ENCODE measurements at places on chromosomes 4 and X.
A peak's percentile ranks its signal among the peaks of the same experiment; 100 is the strongest.

GRCh38 chrX:46637938-46638337 lies 64.4 kb downstream of the CHST7 start:
- peak; percentile 61 for DNase-seq

DNA sequence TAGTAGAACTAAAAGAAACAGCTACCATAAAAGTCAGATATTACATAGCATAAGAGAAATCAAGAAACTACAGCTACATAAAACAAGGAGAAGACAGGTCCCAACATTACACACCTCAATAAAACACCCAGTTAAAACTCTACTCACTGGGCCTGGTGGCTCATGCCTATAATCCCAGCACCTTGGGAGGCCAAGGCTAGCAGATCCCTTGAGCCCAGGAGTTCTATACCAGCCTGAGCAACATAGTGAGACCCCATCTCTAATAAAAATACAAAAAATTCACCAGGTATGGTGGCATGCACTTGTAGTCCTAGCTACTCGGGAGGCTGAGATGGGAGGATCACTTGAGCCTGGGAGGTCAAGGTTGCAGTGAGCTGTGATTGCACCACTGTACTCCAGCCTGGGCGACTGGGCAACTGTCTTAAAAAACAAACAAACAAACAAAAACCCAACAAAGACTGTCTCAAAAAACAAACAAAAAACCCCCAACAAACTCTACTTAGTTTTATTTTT lies 15.2 kb upstream of the TXLNG start:
- no peak for DNase-seq

GRCh38 chrX:19566359-19567222 lies 51.3 kb upstream of the MAP3K15 start:
- no peak for DNase-seq

DNA sequence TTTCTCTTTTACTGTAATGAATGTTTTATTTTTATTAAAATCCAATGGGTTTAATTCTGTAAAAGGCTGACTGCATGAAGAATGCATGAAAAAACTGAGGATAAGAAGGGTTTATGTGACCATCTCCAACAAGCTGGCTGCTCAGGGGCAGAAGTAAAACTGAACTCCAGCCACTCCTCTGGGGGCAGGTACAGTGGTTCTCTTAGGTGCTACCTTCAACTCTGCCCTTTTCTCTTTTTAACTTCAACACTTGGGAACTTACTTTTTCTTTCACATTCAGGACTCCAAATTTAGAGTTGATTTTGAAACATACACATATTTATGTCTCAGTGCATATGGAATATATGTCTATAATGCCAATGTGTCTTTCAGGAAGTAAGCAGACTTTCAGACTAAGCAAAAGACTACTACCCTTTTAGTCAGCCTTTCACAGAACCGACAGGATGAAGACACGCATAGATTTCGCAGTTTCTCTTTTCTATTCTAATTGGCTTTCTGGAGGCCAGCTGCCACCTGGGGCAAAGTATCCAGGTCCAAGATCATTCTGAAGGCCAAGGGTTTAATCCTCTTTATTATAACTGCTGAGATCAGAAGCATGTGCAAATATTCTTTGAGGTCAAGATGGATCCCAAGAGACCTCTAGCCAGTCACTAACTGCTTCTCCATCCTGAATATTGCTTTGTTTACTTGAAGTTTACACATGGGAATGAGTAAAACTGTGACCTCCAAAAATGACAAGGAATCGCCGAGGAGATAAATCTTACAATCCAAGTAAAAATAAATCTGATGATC lies 30.7 kb downstream of the HS3ST1 start:
- no peak for DNase-seq

DNA sequence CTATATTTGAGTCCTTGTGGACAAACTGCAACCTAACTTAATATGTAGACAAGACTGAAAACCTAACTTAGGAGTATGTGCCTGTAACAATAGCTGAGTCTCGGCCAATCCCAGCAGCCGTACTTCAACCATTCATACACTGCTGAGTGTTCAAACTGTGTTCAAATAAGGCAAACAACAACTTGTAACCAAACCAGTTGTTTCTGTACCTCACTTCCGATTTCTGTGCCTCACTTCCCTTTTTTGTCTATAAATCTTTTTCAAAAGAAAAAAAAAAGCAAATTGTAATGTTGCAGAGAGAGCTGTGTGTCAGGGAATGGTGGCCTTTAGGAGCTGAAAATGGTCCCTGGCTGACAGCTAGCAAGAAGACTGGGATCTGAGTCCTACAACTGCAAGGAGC lies 46.0 kb downstream of the GEMIN8 start:
- DNase-seq, result no peak

DNA sequence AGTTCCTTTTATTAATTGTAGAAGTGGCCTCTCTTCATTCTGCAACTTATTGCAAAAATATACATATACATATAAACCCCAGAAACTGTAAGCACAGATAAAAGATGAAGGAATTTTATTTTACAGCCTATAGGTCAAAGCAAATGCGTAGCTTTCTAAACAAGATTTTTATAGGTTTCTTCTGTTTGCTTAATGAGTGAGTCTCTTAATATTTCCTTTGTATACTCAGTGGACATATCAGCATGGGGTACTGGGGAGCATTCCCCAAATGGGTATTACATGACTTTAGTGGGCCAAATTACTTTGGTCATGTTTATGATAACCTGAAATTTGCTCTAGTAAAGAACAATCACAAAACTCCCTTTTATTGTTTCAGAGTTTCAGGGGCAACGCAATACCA lies 1698.6 kb upstream of the IGFBP7 start:
- DNase-seq, result no peak

DNA sequence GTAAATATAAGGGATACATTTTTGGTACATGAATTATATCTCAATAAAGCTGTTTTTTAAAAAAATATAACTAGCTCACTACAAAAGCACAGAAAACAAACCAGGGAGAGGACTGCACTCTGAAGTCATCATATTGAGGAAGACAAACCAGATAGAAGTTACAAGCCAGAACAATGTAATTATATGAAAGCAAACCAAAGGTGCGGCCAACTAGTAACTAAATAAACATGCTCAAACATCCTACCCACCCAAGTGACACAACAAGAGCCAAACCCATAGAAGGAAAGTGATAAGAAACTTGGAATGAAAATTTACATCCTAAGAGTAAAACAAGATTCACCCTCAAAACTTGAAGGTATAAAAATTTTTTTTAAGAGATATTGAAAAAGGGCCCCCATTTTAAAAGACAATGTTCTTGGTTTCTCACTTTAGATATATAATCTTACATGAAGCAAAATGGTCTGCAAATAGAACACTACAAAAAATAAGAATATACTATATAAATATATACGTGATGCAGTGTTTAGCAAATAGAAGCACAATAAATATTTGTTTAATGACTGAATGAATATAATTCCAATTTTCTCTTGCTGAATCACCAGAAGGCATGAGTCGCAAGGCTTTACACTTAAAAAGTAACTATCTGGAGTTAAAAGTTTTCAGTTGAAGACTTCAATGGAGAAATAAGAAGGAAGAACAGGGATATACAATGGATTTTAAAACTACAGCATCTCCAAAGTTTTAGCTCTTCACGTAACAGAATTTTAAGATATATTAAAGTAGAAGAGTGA lies 4.0 kb upstream of the SH3D19 start:
- peak; percentile 6 for DNase-seq

GRCh38 chrX:103414561-103414960 lies 38.2 kb downstream of the BEX3 start:
- DNase-seq, result no peak

- DNase-seq, result no peak
Observed at GRCh38 chr4:41334182-41334581, 77.5 kb downstream of the UCHL1 start.

DNA sequence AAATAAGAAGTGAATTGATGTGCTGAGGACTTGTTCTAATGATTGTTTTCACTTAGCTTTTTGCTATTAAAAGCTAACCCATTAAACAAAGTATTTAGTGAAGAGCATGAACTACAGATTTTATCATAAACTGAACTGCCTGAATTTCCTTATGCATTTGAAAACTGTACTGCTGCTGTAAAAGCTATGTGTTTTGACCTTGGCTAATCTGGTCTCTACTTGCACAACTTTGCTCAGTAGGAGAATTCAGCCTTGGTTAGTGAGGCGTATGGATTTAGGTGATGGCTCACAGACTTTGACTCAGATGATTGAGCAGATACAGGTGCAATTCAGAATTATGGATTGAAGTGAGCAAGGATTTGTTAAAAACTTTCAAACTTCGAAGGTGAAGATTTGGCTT lies 38.7 kb upstream of the FAT1 start:
- DNase-seq, result no peak

- DNase-seq, result peak; percentile 48
Observed at GRCh38 chr4:15753081-15753480, 25.0 kb upstream of the CD38 start.

- DNase-seq, result no peak
Observed at GRCh38 chr4:102453827-102454226, 47.3 kb upstream of the NFKB1 start.

DNA sequence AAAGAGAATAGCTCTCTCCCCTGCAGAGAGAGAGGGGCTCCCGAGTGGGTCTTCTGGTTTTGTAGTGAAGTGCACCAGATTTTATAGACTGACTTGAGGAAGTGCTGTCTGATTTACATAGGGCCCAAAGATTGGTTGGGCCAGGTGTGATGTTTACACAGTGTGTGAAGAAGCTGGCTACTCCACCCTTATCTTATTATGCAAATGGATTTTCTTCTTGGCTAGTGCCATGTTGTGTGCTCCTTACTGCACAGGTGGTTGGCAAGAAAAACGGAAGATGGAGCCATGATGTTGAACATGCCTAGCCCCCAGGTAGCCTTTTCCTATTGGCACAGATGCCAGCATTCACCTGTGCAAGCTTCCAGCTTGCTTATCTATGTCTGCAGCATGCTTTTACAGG lies 112.4 kb upstream of the ARHGAP24 start:
- no peak for DNase-seq

- DNase-seq, result peak; percentile 35
Observed at GRCh38 chrX:115561605-115562479, 868 bp downstream of the PLS3 start.

- DNase-seq, result no peak
Observed at GRCh38 chr4:6383009-6383404, 89.4 kb downstream of the PPP2R2C start.

- DNase-seq, result peak; percentile 65
Observed at GRCh38 chrX:110180176-110180927, 137.5 kb downstream of the AMMECR1 start.

GRCh38 chr4:87077914-87078585 lies 142.4 kb downstream of the KLHL8 start:
- no peak for DNase-seq

DNA sequence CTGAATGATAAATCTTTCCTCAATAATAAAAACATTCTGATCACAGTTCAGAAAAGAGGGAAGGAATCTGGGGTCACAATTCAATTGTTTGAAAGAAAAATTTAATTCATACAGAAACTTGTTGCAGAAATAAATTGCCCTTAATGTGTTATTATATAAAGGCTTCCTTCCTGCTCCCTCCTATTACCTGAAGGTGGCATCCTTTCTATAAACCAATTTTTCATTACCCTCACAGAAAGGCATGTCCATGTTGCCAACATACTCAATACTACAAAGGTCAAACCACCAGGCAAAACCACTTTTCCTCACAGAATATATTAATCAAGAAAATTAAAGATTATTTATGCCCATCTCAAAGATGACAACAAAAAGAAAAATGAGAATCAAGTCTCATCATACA lies 194.3 kb upstream of the CT83 start:
- no peak for DNase-seq

DNA sequence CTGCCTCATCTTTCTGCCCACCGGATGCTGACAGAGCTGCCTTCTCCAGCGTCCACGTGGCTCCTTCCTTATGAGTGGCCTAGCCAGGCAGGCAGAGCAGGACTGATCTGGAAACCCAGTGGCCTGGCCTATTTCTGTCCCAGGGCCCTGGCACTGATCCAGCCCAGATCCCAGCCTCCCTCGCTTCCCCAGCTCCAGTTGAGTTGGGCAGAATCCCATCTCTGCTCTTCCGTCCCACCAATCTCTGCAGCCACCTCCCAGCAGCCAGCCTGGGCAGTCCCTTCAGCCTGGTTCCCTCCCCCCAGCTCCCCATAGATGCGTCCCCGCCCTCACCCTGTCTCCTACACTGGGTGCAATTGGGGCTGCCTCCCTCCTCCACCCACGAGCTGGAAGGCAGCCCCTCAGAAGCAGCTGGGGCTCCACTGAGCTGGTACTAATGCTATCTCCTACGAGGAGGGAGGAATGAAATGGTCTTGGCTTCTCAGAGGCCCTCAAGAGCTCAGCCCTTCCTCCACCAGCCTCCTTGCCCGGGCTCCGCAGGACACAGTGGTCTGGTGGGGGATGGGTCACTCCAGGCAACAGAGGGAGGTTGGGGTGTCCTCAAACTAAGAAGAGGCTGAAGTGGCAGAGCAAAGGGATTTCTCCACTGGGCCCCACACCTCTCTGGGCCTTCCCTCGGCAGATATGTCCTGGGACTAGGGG lies 94.2 kb downstream of the PJA1 start:
- no peak for DNase-seq

DNA sequence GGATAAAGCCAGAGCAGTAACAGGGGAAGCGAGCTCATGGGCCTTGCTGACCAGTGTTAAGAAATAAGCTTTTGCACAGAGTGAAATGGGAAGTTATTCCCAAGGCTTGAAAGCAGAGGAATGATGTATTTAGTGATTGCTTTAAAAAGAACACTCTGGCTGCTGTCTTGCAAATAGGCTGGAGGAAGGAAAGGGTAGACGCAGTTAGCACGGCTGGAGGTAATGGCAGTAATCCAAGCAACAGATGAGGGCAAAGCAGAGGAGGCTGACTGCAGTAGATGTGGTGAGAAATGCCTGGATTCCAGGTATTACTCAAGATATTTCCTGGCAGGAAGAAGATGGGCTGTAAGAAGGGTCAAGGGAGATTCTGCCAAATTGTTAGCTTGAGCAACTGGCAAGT lies 1342.3 kb upstream of the AGA start:
- DNase-seq, result no peak

- DNase-seq, result no peak
Observed at GRCh38 chr4:86630629-86631028, 36.5 kb downstream of the PTPN13 start.

- no peak for DNase-seq
Observed at GRCh38 chrX:13605611-13606010, 36.2 kb downstream of the EGFL6 start.

- peak; percentile 33 for DNase-seq
Observed at GRCh38 chr4:186904101-186904500, 180.4 kb upstream of the FAT1 start.
